ENCODE measurements at places on chromosomes 11 and 22.
A peak's percentile ranks its signal among the peaks of the same experiment; 100 is the strongest.

DNA sequence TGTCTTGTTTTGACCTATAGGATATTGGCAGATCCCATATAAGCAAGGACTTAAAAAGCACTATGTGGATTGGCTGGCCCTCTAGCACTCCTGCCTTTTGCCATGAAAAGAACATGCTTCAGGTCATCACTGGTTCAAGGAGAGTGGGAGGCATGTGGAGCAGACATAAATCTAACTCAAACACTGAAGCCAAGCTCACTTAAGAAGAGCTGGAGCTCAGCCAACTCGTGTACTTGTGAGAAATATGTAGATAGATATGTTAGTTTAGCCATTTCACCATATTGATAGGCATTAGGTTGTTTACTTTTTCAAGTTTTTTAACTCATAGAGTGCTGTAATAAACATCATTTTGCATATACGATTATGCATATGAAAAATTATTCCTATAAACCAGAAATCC lies 19.9 kb upstream of the BBOX1 start:
- peak; percentile 61 for DNase-seq

DNA sequence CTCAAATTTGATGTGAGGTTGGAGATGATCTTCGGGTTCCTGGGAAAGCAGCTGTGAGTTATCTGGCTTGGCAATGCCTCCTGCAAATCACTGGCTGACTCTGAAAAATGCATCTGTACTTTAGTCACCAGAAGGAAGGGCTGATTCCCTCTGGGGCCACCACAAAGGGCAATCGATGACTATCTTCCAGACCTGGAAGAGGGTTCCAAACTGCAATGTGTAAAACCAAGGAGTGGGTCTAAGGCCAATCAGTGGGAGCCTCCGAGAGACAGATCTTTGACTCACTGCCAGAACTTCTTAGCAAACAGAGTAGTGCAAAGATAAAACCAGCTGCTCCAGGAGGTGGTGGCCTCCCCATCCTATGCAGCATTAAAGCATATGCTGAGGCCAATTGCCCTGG lies 29.1 kb upstream of the PAK1 start:
- DNase-seq = peak; percentile 35

- no peak for DNase-seq
Measured at GRCh38 chr11:72602250-72602904, 71.8 kb downstream of the PDE2A start.

DNA sequence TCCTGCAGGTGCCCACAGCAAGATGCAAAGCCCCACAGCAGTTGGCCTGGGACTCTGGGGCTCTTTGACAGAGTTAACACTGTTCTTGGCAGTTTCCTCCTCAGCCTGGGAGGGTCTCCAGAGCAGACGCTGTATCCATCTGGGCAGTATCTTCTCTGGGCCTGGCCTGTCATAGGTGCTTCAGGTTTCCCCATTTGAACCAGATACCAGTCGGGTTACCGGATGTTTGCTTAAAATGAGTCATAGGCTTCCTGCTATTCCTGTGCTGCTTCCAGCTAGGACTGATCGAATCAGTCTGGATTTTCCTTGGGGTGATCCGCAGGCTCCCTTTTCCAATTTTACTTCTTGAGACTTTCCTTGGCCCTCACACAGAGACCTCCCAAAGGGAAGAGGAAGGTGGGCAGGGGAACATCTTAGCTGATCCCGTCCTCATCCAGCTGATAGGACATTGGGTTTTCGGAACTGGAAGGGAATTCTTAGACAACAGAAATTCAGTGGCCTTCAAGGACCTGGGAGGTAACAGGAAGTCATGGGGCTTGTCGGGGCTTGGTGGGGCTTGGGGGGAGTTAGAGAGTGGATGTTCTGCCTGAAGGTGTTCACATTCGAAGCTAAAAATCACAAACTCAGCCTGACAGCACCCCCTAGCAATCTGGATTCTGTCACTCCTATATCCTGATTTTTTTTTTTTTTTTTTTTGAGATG lies 2.4 kb upstream of the RANGAP1 start:
- DNase-seq = peak; percentile 66

- DNase-seq = no peak
Measured at GRCh38 chr11:2271077-2271326, 614 bp upstream of the ASCL2 start.

- peak; percentile 86 for DNase-seq
Measured at GRCh38 chr11:94767701-94768601, at the start of gene AMOTL1. Gene AMOTL1 (plus strand): TSS chr11:94768356. CDS start chr11:94768512, 156 bp downstream.
